ENCODE measurements at places on chromosomes 7 and 10. TPM values are rescaled to one million over a fixed set of nuclear protein-coding genes. Genes with fewer than 3 reads are reported as not detected.
A peak's percentile ranks its signal among the peaks of the same experiment; 100 is the strongest.

DNA sequence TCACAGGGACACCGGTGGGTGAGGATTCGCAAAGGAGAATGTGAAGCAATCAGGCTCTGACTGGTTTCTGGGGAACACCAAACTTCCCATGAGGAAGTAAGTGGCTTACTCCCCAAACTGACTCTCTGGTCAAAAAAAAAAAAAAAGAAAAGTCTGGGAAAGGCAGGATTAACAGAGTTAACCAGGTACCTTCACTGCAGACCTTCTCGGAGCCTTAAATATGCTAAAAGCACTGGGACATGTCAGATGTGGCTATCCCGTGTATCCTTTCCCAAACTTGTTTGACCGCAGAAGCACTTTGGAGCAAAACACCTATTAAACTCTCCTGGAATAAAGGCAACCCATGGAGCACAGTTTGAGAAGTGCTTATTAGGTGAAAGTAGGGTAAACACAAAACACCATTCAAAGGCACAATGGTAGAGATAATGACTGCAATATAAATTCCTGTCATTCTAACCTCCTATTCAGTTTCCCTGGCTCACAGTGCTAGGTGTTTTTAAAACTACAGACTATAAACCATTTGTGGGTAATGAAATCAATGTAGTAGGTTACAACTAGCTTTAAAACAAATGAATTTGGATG, 44.1 kb upstream of the MXI1 start:
- DNase-seq, result no peak

The GIMAP2 gene
- polyA plus RNA-seq, result 6.9 TPM

- no peak for DNase-seq
Observed at GRCh38 chr7:54897891-54898290, 120.9 kb upstream of the EGFR start.

DNA sequence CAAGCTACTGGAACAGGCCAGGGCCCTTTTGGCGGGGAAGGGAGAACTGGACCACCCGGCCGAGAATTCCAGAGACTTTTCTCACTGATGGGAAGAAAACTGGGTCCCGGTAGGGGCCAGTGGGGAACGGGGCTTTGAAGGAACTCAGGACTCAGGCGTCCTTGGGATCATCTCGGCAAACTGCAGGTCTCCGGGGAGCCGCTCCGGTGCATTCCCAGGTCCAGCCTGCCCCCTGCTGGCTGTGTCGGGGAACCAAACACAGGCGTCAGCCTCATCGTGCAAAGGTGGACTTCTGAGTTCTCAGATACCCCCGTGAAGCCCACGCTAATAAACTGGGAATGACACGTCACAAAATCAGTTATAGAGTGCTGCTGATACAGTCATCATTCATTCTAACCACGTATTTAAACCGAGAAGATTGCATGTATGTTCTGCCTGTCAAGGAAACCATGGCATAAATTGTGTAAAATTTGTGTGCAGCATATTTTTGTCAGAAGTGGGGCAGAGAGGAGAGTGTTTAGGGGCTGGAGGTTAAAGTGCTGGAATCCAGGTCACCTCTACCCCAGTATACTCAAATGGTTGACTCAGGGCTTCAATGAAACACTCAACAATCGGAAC, 76.1 kb upstream of the CPXM2 start:
- peak; percentile 31 for DNase-seq

DNA sequence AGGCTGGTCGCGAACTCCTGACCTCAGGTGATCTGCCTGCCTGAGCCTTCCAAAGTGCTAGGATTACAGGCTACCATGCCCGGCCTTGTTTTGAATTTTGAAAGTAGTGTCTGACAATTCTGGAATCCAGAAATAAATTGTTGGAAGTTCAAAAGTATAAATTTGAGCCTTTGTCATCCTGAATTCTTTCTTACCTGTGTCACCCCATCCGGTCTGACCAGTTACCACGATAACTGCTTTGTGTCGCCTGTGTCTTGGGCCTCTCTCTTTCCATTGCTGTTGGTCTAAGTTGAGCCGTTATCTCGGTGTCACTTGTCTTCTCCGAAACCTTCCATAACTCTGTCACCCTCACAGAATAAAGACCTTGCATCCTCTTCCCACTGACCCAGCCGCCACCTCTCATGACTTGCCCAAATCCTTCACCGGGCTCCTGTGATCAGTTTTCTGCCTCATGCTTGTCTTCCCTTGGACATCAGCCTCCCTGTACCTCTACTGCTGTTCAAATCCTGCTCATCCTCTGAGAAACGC, 18.6 kb downstream of the CUL1 start:
- no peak for DNase-seq

GRCh38 chr7:135181261-135181928, 10.9 kb upstream of the CYREN start:
- DNase-seq, result no peak

- DNase-seq, result no peak
Observed at GRCh38 chr7:157033483-157034473, 23.3 kb upstream of the MNX1 start.

The GCK gene
- 3.7 TPM for polyA plus RNA-seq

DNA sequence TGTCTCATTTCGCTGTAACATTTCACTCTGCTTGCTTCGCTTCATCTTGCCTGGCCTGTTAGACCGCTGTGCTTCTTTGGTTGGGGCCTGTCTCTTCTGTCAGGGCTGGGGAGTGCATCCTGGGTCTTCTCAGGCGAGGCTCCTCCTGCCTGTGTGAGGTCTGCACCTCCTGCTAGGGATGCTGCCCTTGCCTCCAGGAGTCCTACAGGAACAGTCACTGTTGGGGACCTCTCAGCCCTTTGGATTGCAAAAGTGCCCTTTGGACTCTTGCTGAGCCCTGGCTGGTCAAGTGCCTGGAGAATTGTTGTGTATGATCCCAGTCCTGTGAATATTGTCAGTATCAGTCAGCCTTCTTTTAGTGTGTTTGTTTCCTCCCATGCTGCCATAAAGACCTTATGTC, 84.1 kb downstream of the MDFIC start:
- DNase-seq, result no peak

The HNRNPF gene
- 225 TPM for polyA plus RNA-seq

The TAS2R3 gene
- polyA plus RNA-seq, result 0.82 TPM

DNA sequence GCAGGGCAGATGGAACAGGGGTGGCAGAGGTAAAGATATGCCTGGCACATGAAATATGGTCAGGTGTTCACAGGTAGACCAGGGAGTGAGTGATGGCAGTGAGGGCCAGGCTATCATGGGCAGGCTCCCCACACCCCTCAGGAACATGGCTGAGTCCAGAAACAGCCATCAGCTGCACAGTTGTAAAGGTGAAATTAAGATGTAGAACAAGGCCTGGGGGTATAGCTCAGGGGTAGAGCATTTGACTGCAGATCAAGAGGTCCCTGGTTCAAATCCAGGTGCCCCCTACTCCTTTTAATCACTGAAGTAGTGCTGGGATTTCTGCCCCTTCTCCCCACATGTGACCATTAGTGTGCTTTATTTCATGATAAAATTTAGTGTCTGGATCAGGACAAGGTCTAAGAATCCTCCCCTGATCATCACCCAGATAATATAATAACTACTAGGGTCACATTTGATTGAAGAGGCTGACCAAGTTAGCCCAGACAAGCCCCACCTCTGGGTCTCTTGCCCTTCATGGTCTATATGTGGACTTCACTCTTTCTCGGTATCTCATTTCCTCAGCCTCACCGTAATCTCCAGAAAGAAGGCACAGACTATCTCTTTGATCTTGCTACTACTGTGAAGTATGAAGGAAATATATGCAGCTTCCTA, 69.0 kb downstream of the ZNF783 start:
- DNase-seq, result no peak

The CTTNBP2 gene
- polyA plus RNA-seq, result 34.5 TPM

DNA sequence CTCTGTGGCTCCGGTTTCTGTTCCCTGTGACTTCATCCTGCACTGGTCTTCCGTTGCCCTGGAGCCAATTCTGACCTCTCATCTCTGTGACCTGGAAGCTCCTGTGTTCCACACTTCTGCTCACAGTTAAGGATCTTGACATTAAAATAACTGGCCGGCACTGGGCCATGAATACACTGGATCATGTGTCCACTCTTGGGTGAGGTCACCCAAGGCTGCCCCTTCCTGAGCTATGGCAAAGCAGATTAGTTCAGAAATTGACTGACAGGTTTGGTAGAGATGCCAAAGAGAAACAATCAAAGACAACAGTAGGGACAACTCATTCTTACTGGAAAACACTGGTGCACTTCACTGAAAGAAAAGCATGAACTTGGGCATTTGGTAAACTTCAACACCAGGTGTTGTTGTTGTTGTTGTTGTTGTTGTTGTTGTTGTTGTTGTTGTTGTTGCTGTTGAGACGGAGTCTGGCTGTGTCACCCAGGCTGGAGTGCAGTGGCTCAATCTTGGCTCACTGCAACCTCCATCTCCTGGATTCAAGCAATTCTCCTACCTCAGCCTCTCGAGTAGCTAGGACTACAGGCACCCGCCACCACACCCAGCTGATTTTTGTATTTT, 36.7 kb upstream of the GRID1 start:
- no peak for DNase-seq

DNA sequence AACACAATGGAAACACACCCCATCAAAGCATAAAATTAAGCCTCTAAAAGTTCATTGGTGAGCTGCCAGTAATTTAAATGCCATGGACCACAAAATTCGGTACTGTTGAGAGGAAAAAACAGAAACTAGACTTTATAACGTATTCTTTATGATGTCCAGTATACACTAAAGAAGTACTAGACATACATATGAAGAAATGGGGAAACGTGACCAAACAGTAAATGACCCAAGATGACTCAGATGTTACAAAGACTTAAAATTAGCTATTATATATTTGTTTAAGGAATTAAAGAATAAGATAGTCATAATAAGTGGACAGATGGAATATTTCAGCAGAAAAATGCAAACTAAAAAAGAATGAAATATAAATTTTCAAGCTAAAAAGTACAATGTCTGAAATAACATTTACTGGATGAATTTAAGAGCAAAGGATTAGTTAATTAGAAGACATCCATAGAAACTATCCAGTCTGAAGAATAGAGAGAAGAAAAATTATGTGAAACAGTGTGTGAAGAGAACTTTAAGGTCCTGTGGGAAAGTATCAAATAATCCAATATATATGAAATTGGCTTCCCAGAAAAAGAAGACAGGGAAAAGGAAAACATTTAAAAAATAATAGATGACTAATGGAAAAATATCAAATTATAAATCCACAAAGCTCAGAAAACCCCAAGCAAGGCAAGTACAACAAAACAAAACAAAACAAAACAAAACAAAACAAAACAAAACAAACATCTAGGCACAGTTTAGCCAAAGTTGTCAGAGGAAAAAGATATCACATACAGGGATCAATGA, 69.4 kb downstream of the SAMD9 start:
- DNase-seq, result no peak

- DNase-seq, result peak; percentile 79
Observed at GRCh38 chr10:91632671-91633550, at the start of gene PPP1R3C. TSS of gene PPP1R3C (minus strand) at chr10:91633071. CDS start at chr10:91632969, 102 bp downstream.
